ENCODE measurements at places on chromosomes 7 and 10. TPM values are rescaled to one million over a fixed set of nuclear protein-coding genes. Genes with fewer than 3 reads are reported as not detected.

- DNase-seq: no peak
Measured at GRCh38 chr10:58609532-58610150, 97.0 kb downstream of the BICC1 start.

- no peak for DNase-seq
Measured at GRCh38 chr10:31584098-31584631, 265.1 kb downstream of the ZEB1 start.

GRCh38 chr10:104680467-104681401 lies 39.6 kb downstream of the SORCS3 start:
- DNase-seq: peak; percentile 76

DNA sequence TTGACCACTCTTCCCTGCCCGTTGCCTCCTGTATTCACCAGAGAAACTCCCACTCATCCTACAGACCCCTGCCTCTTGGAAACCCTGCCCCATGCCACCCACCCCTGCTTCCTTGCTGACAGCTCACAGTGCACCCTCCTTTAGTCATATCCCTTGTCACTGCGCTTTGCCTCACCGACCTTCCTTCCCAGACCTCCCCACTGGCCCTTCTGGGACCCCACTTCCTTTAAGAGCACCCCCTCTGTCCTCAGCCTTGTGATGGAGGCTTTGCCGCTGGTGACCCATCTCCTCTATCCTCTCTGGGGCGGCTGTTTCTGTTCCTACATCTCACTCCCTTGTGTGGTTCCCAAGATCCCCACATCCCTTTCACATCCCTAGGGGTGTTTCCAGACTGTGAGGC lies 92.8 kb upstream of the ZMIZ1 start:
- no peak for DNase-seq

GRCh38 chr10:86340176-86340990 lies 26.2 kb downstream of the GRID1 start:
- DNase-seq: no peak

DNA sequence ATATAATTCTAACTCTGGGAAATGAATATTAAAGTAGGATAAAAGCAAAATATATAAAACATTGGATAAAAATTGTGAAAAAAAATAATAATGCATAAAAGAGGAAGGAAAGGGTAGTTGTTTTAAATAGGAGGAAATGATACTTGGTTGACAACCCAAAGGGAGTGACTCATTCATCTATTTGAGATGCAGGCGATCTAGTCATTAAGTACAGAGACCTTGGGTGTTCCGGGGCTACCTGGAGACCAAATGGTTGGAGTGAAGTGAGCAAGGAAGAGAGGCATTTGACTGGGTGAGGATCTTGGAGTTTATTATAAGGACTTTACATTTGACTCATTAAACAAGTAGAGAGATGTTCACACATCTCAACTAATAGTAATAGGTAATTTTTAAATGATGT lies 111.0 kb downstream of the LRRTM3 start:
- no peak for DNase-seq

DNA sequence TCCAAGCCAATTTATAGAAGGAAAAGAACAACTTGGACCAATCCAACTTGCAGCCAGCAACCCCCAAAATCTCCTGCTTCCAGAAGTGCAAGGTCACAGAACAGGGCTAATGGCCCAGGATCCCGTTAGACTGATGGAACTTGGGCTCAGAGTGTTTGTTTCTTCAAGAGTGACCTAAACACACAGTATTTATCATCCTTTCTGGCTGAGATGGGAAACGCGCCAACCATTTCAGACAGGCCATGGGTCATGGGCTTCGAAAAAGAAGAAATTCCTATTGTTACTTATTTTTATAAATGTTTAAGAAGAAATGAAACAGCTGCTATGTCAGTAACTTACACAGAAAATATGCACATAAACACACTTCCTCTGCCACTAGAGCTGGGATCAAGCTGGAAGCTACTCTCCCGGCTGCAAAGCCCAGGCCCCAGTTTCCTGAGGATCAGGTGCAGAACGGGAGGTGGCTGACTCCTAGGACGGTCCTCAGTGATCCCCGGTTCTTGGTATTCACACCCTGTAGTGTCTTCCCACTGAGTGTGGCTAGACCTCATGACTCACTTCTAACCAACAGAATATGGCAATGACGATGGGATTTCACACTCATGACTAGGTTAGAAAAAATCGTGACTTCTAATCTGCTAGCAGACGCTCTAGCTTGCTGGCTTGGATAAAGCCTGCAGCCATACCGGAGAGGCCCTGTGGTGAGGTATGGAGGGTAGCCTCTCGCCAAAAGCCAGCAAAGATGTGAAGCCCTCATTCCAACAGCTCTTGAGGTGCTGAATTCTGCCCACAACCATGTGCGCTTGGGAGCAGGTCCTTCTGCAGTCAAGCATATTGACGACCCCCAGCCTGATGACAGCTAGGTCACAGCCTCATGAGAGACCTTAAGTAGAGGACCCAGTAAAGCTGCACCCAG lies 60.2 kb downstream of the CHST15 start:
- DNase-seq: peak; percentile 84

DNA sequence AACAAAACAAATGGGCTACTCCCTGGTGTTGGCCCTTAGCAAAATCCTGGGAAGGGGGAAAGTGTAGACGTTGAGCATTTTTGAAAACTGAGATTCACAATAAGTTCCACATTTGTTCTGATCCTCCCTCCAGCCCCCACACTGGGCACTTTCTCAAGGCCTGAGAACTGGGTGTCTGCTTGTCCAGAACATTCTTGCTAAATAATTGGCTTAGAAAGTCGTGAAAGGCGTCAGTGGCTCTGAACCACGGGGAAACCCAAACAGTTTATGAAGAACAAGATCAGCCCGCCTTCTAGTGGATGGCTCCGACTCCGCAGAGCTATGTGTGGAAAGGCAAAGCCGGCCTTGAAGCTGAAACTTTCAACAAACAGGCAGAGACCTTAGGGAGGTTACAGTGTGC lies 370.1 kb downstream of the PRPF18 start:
- DNase-seq: peak; percentile 85

DNA sequence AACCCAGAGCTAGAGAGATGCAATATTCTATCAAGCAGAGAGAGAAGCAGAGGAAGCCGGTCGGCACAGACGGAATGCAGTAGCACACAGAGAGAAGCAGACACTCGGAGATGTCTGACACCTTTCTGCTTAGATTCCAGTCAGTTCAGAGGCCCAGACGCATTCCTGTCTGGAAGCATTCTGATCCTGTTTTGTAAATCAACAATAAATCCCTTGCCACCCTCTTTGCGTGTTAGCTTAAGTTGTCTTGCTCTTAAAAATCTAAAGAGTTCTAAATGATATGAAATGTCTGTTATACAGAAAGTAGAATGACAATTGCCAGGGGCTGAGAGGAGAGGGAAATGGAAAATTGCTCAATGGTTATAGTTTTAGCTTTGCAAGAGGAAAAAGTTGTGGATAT lies 27.4 kb upstream of the ATRNL1 start:
- no peak for DNase-seq

DNA sequence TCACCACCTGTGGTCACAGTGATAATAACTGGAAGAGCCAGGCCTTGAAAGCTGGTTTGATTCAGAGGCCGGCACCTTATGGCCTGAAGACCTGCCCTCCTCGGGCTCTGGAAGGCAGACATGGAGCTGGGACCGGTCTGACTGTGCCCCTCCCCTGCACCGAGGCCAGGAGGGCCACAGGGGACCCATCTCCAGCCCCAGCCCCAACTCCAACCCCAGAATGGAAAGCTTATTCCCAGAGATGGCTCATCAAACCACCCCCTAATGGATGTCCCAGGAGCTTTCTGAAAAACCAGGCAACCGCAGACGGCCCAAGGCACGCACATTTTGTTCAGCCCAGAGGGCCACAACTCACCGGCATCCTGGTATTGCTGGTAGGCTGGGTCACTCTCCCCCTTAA lies 16.8 kb downstream of the PDIA4 start:
- no peak for DNase-seq

DNA sequence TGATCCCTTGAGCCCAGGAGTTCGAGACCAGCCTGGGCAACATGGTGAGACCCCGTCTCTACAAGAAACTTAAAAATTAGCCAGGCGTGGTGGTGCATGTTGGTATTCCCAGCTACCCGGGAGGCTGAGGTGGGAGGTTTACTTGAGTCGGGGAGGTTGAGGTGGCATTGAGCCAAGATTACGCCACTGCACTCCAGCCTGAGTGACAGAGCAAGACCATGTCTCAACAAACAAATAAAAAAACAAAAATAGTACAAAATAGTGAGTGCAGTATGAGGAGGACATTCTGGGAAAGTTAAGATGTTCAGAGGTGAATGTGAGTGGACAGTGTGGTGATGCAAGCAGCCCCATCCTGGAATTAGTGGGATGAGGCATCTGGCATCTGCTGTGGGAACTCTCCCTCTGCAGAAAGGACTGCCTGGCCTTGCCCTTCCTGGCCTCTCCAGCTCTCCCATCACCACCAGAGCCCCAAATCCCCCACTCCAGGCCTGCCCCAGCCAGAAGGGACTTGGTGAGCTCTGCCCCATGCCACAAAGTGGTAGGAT lies 96.6 kb upstream of the PARD3 start:
- no peak for DNase-seq

GRCh38 chr10:13686331-13686752 lies 99.6 kb downstream of the PRPF18 start:
- DNase-seq: no peak

GRCh38 chr7:92763636-92764423 lies 72.5 kb downstream of the CDK6 start:
- peak; percentile 58 for DNase-seq

DNA sequence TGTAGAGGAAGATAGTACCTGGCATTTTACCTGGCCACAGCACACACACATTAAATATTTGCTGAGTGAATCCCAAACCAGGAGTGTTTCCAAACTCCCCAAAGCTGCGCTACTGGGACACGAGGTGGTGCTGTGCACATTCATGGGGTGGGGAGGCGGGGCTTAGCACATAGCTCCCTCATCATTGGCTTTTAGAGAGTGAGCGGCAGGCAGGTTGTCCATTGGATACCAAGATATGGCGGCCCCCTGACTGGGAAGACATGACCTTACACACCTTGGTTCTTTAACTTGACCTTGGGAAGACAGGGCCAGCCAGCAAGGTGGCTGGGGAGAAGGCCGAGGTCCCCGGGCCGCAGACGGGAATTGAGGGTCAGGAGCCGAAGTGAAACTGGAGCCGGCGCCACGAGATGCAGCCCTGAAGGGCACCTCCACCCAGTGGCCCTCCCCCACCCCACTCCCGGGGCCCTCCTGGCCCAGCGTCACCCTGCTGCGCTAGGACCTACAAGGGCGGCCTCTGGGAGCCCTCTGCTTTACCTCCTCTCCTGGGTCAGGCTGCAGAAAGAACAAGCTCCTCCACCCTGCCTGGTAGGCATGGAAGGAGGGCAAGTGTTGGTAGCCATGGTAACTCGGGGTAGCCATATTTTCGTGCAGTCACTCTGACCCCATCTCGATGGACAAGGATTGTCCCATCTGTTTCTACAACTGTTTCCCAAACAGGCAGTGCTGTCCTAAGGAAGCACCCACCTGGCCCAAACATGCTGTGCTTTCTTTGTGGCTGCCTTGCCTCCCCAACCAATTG lies 24.0 kb downstream of the TMEM176A start:
- no peak for DNase-seq

- no peak for DNase-seq
Measured at GRCh38 chr10:96041146-96041545, 2.2 kb upstream of the CCNJ start.

Gene PLA2G12B
- polyA plus RNA-seq: not detected

Gene CFAP69
- polyA plus RNA-seq: 5.1 TPM
